PC-9 (cell line): ENCODE measurements at places on chromosomes 12 and 14. TPM values are rescaled to one million over a fixed set of nuclear protein-coding genes. Genes with fewer than 3 reads are reported as not detected.

Gene KLRD1
- 0.68 and 1.2 TPM in 2 replicates for total RNA-seq

Gene DPPA3
- not detected in 2 replicates for total RNA-seq

Gene EML5
- total RNA-seq: 0.43 and 0.46 TPM in 2 replicates

Gene SERPINA10
- not detected in 2 replicates for total RNA-seq

Gene LMNTD1
- not detected in 2 replicates for total RNA-seq

Gene ANKRD33
- not detected in 2 replicates for total RNA-seq

Gene KRT75
- not detected in 2 replicates for total RNA-seq

- H3K4me3 ChIP-seq: no peak overlapping the region
- H3K27ac ChIP-seq: no peak overlapping the region
- no peaks in the 10 kb centered on the region; the same call in 1 of the 2 replicates for H3K4me1 ChIP-seq
Measured at GRCh38 chr12:120836114-120836684, 68.0 kb downstream of the SPPL3 start.

- no peak for DNase-seq
- H3K27ac ChIP-seq: no peak overlapping the region
- H3K4me1 ChIP-seq: no peaks in the 10 kb centered on the region
- H3K27me3 ChIP-seq: peaks cover 89% of the 10 kb centered on the region
- H3K36me3 ChIP-seq: no peaks in the 10 kb centered on the region
Measured at GRCh38 chr12:131493068-131493826, 217.6 kb upstream of the SFSWAP start.

DNA sequence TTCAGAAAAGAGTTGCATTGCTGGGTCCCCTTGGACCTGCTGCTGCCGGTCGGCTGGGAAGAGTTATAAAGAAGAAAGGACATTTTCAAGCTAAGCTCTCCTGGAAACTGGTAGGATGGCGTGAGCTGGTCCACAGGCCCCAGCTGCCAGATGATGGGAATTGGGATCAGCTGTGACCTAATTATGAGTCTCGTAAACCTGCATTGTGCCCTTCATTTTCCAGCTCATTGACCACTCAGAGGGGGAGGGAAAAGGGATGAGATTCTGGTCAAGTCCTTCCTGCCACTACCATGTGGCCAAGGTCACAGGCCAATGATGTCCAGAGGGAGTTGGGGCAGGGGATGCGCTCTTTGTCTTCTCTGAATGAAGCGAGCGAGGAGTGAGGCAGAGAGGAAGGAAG lies 320.9 kb downstream of the NRXN3 start:
- DNase-seq: no peak
- H3K36me3 ChIP-seq: no peaks in the 10 kb centered on the region
- 0 out of 2 replicates have a peak, but pooled peaks cover 11% of the 10 kb centered on the region for H3K27me3 ChIP-seq
- no peak overlapping the region for H3K4me3 ChIP-seq
- H3K27ac ChIP-seq: no peak overlapping the region

GRCh38 chr12:53844994-53845844 lies 93.4 kb upstream of the HOXC13 start:
- H3K4me1 ChIP-seq: peaks cover 45% of the 10 kb centered on the region

- peaks cover 66% of the 10 kb centered on the region for H3K4me1 ChIP-seq
- peaks cover 8% of the 10 kb centered on the region; the same call in 1 of the 2 replicates for H3K36me3 ChIP-seq
- peak overlapping the region; percentile 16; the same call in 1 of the 2 replicates for H3K4me3 ChIP-seq
- H3K27ac ChIP-seq: peak overlapping the region; percentile 98
- DNase-seq: peak; percentile 89
Measured at GRCh38 chr12:95205685-95206084, 11.6 kb downstream of the FGD6 start.

GRCh38 chr12:29725587-29726320 lies 58.0 kb downstream of the TMTC1 start:
- DNase-seq: no peak
- no peak overlapping the region for H3K27ac ChIP-seq
- H3K4me3 ChIP-seq: no peak overlapping the region
- H3K4me1 ChIP-seq: no peaks in the 10 kb centered on the region
- H3K36me3 ChIP-seq: no peaks in the 10 kb centered on the region

DNA sequence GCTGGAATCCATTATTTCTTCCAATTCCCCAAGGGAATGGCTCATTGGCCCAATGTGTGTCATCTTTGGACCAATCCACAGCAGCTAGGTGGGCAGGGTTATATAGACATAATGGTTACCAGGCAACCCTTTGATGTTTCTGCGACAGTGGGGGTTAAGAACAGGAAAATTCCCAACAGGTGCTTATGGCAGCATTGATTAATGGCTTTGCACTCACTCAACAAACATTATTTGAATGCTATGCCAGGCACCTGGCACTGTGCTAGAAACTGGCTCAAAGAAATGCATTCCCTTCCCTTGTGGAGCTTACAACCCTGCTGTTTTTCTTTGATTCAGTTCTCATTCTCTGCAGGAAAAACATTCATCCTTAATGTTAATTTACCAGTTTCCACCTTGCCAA lies 1221.0 kb downstream of the AACS start:
- H3K4me1 ChIP-seq: no peaks in the 10 kb centered on the region
- DNase-seq: no peak
- no peaks in the 10 kb centered on the region for H3K36me3 ChIP-seq
- H3K4me3 ChIP-seq: no peak overlapping the region
- H3K27me3 ChIP-seq: no peaks in the 10 kb centered on the region

GRCh38 chr14:36522972-36523715 lies 3.1 kb upstream of the NKX2-1 start:
- no peak overlapping the region for H3K27ac ChIP-seq
- H3K36me3 ChIP-seq: no peaks in the 10 kb centered on the region
- H3K4me3 ChIP-seq: no peak overlapping the region
- H3K4me1 ChIP-seq: no peaks in the 10 kb centered on the region
- no peak for DNase-seq
- H3K27me3 ChIP-seq: peaks cover 3% of the 10 kb centered on the region; the same call in 1 of the 2 replicates

GRCh38 chr12:74849801-74850200 lies 312.2 kb downstream of the ATXN7L3B start:
- H3K4me1 ChIP-seq: no peaks in the 10 kb centered on the region
- no peak overlapping the region for H3K4me3 ChIP-seq
- no peaks in the 10 kb centered on the region for H3K36me3 ChIP-seq
- DNase-seq: no peak

DNA sequence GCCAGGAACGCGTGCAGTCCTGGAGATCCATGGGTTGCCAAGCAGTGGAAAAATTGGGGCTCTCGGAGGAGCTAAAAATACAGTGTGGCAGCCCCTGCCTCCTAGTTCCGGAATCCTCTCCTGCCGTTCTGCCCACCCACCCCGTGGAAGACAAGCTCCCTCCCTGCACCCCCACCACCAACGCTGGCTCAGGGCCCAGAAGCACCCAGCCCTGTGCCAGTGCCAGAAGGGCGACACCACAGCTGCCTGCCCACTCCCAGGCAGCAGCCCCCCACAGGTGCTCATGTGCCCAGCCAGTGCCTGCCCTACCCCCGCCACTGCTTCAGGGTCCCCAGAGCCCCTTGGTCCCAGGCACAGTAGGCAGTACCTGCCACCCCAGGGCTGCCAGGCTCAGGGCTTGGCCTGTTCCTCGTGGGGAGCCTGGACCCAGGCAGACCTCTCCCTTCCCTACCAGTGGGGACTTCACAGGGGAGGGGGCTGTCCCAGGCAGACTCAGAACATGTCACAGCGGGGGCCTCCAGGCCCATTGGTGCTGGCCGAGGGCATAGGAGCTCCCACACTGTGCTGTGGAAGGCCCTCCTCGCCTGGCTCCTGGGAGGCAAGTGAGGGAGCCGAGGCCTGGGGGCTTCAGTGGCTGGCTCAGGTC lies 7.4 kb downstream of the INF2 start:
- DNase-seq: no peak
- no peaks in the 10 kb centered on the region for H3K27me3 ChIP-seq
- H3K27ac ChIP-seq: no peak overlapping the region
- H3K36me3 ChIP-seq: no peaks in the 10 kb centered on the region
- H3K4me3 ChIP-seq: no peak overlapping the region
- no peaks in the 10 kb centered on the region for H3K4me1 ChIP-seq

DNA sequence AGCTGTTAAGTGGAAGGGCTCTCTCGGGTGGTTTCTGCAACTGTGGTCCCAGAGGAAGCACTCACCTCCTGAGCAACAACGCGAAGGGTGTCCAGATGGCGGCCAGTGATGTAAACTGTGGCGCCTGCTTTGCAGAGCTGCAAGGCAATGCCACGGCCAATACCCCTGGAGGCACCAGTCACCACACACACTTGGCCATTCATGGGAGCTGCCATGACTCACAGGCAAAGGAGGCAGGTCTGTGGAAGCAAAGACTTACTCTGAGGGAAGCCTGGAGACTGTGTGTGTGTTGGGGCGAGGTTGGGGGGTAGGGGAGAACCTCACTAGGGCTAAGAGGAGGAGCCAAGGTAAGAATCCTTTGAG lies 707 bp downstream of the DHRS1 start:
- peak overlapping the region; percentile 53 for H3K27ac ChIP-seq
- no peaks in the 10 kb centered on the region for H3K27me3 ChIP-seq
- peak; percentile 73 for DNase-seq
- no peaks in the 10 kb centered on the region for H3K36me3 ChIP-seq
- H3K4me3 ChIP-seq: peak overlapping the region; percentile 88
- peaks cover 16% of the 10 kb centered on the region for H3K4me1 ChIP-seq

DNA sequence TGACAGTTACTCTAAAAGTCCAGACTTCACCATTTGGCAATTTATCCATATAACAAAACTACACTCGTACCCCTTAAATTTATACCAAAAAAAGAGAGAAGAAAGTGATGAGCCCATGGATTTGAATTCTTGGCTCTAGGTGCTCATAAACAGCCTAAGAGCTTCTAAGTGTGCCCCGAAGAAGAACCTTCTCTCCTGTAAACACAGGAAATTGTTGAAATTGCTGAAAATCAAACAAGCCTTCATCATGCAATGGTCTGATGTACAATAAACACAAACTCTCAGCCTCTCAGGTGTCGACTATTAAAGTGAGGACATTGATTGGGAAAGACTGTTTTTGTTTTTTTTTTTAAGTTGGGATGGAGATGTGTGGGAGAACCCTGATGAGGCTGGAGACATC lies 21.8 kb downstream of the PDE6H start:
- H3K4me3 ChIP-seq: no peak overlapping the region
- H3K27ac ChIP-seq: no peak overlapping the region
- DNase-seq: no peak
- no peaks in the 10 kb centered on the region for H3K36me3 ChIP-seq
- H3K4me1 ChIP-seq: peaks cover 16% of the 10 kb centered on the region
- H3K27me3 ChIP-seq: no peaks in the 10 kb centered on the region

GRCh38 chr14:52325126-52325525 lies 11.0 kb downstream of the PTGER2 start:
- no peak for DNase-seq
- no peaks in the 10 kb centered on the region for H3K4me1 ChIP-seq
- H3K27ac ChIP-seq: no peak overlapping the region
- H3K27me3 ChIP-seq: no peaks in the 10 kb centered on the region
- no peak overlapping the region for H3K4me3 ChIP-seq
